AG08395 (cell line): ENCODE measurements at places on chromosomes 12 and 14.

DNA sequence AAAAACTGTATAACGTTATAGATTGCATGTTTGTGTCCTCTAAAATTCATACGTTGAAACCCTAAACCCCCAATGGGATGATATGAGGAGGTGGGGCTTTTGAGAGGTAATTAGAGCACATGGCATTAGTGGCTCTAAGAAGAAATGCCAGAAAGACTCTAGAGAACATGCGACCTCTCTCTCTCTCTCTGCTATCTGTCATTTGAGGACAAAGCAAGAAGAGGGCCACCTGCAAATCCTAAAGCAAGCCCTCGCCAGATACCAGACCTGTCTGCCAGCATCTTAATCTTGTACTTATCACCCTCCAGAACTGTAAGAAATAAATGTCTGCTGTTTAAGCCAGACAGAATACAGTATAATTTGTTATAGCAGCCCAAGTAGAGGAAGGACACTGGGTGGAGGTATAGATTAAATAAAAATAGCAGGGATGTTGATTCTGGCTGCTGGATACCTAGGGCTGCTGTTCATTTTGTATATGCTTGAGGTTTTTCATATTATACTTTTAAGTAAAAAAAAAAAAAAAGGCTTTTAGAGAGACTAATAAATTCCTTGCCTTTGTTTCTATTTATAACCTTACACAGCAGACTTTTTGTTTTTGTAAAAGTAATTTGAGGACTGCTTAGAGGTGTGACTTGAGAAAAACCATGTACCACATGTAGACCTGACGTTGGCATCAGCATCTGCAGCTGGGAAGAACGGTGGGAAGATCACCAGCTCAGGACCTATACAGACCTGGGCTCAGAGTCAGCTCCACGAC, 26.9 kb downstream of the MOK start:
- DNase-seq: no peak

DNA sequence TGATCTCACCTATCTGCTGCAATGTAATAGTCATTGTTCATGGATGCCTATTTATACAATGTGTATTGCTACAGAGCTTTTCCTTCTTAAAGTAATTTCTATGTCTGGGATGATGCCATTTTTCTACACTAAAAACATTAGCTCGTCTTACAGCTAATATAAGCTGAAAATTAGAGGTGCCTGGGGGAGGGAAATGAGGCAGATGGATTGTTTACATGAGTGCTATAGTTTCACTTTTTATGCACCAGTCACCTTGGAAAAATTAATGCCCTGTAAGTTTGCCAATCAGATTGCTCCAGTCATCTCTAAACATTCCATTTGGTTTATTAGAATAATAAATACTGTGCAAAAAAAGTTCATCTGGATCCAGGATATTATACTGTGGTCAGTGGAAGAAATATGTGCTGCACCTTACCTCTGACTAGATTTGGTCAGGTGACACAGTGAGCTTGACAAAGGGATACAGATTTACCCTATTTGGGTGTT, 436.2 kb downstream of the RAD51B start:
- DNase-seq: no peak

DNA sequence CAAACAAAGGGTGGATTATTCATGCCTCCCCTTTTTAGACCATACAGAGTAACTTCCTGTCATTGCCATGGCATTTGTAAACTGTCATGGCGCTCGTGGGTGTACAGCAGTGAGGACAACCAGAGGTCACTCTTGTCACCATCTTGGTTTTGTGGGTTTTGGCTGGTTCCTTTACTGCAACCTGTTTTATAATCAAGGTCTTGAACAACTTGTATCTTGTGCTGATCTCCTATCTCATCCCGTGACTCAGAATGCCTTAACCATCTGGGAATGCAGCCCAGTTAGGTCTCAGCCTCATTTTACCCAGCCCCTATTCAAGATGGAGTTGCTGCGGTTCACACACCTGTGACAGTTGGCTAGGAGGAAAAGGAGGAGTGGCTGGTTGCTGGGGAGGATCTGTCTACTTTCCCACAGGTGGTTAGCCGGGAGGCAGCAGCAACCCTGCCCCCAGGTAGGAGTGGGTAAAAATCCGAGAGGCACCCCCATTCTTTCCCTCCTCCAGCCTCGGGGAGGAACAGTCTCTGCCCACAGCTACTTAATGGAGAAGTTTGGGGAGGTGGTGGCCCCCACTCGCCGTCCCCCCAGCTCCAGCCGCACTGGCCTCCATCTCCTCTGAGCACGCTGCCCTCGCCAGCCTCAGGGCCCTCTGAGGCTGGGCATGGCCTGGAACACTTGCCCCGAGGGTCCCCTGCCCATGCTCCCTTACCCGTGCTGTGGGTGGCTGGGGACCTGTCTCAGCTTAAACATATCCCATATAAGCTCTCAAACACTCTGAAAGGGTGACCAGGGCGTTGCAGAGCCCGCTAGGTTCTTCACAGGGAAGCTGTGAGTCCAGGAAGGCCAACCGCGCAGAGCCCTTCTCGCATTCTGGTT, 41.7 kb downstream of the SMIM41 start:
- peak; percentile 1 for DNase-seq

- DNase-seq: no peak
These were observed 4.7 kb upstream of the RHOF start for GRCh38 chr12:121797937-121798786.

DNA sequence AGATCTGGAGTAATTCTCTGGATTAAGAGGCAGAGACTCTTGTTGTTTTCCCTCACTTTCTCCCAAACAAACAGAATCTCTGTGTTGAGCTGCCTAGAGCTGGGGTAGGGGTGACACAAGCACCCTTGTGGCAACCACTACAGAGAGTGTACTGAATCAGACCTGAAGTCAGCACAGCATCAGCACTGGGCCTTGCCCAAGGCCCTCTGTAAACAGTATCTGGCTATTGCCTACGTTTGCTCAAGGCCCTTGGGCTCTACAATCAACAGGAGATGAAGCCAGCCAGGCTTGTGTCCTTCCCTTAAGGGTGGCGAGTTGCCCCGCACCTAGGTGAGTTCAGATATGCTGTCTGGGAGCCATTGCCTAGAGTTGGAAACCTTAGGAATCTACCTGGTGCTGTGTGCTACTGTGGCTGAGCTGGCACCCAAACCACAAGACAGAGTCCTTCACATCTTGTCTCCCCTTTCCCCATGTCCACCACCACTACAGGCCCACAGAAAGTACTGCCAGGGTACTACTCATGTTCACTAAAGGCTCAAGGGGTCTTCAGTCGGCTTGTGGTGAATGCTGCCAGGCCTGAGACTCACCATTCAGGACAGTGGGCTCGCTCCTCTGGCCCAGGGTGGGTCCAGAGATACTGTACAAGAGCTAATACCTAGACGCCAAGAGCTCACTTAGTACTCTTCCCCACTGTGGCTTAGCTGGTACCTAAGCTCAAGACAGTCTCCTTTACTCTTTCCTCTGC, 206.8 kb downstream of the SYNE2 start:
- no peak for DNase-seq

GRCh38 chr12:11496157-11496851, 100.9 kb upstream of the PRB2 start:
- DNase-seq: no peak
